ENCODE measurements at places on chromosomes 11 and 22. TPM values are rescaled to one million over a fixed set of nuclear protein-coding genes. Genes with fewer than 3 reads are reported as not detected.
A peak's percentile ranks its signal among the peaks of the same experiment; 100 is the strongest.

DNA sequence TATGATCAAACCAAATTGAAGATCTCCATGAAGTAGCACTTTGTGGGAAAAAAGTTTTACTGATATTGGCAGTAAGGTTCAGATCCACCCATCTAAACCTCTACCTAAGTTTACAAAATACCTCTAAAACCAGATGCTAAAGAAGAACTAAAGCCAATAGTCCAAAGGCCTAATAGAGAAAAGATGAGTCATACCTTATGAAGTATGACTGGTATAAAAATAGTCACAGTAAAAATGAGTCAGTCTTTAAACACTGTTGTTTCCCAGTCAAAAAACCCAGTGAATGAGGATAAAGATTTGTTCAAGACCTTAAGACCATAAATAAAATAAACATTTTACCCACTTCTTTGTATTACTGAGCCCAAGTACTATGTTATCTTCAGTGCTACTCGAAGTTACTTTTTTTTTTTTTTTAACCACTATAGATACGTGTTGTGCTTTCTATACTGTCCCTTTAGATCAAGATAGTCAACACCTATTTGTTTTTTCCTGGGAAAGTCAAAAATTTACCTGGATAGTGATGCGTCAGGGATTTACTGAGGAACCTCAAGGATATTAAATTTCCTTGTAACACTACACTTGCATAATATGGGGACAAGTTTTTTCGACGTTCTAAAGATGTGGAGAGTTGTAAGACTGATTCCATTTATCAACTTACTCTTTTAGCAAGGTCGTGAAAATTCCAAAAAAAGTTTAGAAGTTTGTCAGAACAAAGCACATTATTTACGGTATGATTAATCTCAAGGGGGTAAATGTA, 87.3 kb downstream of the CCDC73 start:
- DNase-seq: peak; percentile 94

GRCh38 chr11:86218125-86219084, 26.1 kb upstream of the EED start:
- DNase-seq: peak; percentile 78

DNA sequence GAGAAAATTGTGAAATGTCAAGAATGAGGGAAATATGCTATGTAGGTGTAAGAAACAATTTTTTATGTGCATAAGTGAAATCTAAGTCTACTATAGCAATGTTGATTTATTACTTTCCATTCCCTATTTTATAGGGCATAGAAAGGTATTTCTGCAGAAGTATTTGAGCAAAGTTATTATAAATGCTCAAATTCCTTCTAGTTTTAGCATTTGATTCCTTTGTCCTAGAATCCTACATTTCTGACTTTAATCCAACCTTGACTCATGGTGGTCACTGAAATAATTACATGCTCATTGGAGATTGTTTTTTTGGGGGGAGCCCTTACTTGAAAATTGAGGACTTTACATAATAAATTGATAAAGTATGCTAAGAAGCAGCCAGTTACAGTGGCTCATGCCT, 716.6 kb upstream of the LUZP2 start:
- DNase-seq: peak; percentile 9

GRCh38 chr11:133934599-133935550, 21.9 kb downstream of the IGSF9B start:
- peak; percentile 55 for DNase-seq

DNA sequence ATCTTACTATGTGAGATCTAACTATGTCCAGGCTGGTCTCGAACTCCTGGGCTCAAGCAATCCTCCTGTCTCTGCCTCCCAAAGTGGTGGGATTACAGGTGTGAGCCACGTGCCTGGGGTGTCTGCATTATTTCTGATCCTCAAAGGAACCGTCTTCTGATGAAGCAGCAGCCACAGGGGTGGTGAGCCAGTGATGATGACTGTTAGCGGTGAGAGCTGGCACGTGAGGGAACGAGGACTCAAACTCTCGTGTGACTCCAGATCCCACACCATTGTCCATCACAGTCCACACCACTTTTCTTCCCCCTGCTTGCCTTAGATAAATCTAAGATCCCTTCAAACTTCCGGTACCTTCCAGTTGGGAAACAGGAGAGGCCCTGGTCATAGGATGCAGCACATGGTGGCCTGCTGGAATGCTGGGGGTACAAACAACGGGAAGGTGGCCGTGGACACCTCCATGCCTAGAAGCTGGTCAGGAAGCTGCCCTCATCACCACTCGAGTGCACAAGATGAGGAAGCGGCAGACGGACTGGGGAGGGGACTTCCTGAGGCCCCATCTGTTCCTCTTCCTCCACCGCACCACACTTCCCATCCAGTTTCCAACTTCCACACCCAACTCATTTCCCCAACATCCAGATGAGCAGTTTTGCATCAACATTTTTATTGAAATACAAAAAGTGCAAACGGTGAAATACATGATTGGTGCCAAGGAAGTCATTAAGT, 23.8 kb downstream of the ARHGAP1 start:
- no peak for DNase-seq

- no peak for DNase-seq
Measured at GRCh38 chr11:103035216-103035615, 56.7 kb downstream of the DCUN1D5 start.

The CD6 gene
- total RNA-seq: 0.10 TPM

DNA sequence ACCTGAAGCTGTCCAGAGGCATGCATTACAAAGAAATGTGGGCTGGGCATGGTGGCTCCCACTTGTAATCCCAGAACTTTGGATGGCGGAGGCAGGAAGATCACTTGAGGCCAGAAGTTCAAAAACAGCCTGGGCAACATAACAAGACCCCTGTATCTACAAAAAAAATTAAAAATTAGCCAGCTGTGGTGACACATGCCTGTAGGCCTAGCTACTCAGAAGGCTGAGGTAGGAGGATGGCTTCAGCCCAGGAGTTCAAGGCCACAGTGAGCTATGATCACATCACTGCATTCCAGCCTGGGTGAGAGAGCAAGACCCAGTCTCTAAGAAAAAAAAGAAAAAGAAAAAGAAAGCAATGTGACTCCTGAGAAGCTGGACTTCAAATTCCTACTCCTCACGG, 138.5 kb upstream of the HSD17B12 start:
- DNase-seq: no peak

The CDC42BPG gene
- total RNA-seq: 0.54 TPM

GRCh38 chr22:27116312-27117086, 459.1 kb downstream of the MIAT start:
- peak; percentile 74 for DNase-seq

DNA sequence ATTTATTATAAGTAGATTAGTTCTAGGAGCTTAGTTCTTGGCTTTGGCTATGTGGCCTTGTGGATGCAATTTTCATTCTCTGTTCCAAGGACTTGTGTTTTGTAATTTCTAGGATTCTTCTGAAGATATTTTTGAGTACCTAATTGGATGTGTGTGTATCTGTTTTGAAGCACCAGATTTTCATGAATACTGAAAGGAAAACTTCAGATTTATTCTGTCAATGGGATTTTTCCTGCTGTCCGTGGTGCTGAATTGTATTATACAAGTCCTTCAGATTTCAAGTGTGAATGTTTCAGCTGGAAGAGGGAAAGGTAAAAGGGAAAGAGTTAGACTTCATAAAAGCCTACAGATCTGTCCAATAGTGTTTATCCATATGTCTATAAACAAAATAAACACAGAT, 18.2 kb upstream of the SYN3 start:
- peak; percentile 6 for DNase-seq

DNA sequence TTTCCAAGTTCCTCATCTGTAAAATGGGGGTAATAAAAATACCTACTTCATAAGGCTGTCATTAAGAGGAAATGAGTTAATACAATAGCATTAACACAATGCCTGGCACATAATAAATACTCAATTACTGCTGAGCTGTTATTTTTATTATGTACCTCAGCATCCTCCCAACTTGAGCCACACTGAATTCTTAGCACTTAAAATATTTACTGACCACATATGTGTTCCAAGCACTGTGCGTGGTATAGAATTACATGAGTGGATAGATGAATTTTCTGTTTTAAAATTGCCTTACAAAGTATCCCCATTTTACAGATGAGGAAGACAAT, 139.0 kb upstream of the TIMP3 start:
- no peak for DNase-seq

DNA sequence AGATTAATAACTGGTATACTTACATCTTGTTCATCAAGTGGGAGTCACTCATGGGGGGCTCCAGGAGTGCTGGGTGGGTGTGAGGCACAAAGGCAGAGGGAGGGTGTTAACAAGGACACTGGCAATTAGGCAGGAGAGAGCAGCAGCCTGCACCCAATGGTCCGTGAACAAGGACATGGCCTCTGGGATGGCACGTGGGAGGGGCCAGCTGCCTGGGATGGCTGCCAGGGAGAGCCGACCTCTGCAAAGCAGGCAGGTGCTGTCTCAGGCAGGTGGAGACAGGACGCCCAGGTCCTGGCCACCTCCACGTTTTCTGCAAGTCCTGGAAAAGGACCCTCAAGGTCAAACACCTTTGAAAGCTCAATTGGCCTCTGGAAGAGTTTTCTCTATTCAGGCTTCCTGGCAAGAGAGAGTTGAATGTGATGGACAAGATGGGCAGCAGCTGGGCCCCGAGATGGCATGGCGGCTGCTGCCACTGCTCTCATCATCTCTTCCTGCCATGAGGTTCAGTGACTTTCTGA, 257.1 kb downstream of the BUD13 start:
- no peak for DNase-seq

DNA sequence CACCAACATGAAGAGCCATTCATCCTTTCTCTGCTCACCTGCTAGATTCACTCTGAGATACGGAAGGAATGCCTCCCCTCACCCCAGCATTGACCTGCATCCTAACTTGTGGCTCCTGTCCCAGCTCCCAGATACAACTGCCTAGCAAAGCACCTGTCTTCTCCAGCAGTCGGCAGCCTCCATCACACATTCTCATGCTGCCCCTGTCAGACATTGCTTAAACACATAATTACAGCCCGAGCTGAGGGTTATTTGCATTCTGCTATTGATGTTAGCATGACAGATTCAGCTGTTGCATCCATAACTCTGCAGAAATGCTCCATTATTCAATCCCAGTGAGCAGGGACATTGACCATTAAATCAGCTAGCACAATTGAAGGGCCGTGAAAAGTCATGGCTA, 184.4 kb upstream of the NARS2 start:
- DNase-seq: no peak

DNA sequence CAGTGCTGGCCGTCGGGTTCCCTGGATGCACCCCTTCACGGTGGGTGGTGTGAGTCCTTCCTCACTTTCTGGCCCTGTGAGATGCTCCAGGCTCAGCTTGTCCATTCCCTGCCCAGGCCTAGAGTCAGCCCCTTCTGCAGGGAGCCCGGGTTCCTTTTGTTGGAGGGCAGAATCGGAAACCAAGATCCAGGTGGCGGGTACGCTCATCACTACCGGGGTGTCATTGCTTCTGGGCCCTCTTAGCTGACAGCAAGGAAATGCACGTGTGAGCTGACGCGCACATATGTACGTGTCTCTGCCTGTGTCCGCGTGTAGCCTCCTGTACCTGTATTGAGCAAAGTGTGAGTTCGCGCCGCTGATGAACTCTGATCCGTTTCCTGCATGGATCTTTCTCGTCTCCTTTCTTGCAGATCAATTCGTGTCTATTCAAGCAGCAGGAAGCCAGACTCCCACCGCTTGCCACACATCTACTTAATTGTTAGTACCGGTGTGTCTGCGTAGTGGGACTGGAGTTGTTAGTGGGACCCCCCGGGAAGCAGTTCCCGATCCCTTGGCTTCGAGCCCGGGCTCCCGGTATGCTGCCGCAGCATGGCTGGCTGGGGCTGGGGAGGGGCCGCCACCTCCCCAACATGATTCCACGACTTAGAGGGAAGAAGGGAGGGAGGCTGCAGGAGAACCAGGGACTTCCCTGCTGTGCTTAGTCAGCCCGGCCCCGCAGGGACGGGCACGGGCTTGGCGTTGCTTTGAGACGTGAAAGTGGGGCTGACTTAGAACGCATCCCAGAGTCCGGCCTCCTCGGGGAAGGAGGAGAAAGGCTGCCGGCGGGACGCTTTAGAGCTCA, 35.9 kb upstream of the GRAMD4 start:
- DNase-seq: no peak

DNA sequence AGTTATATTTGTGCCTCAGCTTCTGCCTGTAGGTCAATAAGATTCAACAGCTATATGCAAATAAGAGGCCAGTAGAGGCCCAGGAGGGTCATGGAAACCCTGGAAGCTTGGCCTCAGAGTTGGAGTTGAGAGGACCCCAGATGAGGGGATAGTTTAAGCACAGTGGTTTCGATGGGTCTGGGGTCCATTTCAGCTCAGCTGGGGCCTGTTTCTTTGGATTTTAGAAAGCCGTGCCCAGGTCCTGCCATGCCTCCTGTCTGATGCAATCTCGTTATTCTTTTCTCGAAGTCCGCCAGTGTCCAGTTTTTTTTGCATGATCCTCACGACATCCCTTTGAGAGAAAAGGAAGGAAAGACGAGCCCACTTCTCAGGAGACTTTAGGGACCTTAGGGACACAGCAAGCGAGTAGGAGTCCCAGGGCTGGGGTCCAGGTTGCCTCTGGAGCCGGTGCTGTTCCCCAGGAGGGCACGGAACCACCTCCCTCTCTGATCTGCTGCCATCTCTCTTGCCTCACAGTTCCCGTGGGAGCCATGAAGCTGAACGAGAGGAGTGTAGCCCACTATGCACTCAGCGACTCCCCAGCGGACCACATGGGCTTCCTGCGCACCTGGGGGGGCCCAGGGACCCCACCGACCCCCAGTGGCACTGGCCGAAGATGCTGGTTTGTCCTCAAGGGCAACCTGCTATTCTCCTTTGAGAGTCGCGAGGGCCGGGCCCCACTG, 2.6 kb upstream of the SMDT1 start:
- DNase-seq: no peak

The RIC3 gene
- not detected for total RNA-seq

The SORL1 gene
- 1.9 TPM for total RNA-seq

DNA sequence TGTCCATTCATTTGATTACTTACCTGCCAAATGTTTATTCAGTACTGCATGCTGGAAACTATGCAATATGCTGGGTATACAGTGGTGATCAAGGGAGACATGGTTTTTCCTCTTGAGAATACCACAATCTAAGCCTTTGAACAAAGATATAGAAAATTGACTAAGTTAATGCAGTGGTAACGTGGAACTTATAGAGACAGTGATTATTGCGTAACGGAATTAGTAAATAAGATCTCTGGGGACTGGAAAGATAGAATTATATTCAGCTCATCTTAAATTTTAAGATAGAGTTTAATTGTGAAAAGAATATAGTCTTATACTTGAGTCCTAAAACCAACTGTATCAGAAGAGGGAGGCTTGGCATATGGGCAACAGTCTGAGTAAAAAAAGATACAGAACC, 129.5 kb downstream of the UVRAG start:
- DNase-seq: no peak

The CHRNA10 gene
- 0.86 TPM for total RNA-seq

- peak; percentile 47 for DNase-seq
Measured at GRCh38 chr11:122981388-122982264, at the start of gene BSX. TSS of gene BSX (minus strand) at chr11:122981834. CDS start at chr11:122981671, 163 bp downstream.

The MUC5AC gene
- not detected for total RNA-seq

- DNase-seq: no peak
Measured at GRCh38 chr11:69193151-69193550, 37.4 kb downstream of the SMIM38 start.

DNA sequence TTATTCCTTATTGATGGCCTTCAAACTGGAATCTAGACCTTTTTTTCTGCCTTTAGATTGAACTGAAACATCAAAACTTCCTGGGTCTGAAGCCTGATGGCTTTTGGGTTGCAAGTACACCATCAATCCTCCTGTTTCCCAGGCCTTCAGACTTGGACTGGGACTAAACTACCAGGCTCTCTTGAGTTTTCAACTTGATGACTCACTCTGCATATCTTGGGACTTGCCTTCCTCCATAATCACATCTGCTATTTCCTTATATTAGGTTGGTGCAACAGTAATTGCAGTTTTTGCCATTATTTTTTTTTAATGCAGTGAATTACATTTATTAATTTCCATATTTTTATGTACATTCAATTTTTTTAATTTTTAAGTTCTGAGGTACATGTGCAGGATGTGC, 7.0 kb downstream of the OR51B5 start:
- peak; percentile 37 for DNase-seq

The SLC25A45 gene
- total RNA-seq: 1.1 TPM

All from M059J (cell line).